Endothelial cell (in vitro differentiated cells): ENCODE measurements at places on chromosomes 4 and X.

DNA sequence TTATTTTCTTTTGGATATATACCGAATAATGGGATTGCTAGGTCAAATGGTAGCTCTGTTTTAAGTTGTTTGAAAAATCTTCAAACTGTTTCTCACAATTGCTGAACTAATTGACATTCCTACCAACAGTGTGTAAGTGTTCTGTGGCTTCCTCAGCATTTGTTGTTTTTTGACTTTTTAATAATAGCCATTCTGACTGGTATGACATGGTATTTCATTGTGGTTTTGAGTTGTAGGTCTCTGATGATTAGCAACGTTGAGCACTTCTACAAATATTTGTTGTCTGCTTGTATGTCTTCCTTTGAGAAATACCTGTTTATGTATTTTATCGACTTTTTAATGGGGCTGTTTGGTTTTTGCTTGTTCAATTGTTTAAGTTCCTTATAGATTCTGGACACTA lies 680.1 kb upstream of the GRIA3 start:
- no peak for DNase-seq

DNA sequence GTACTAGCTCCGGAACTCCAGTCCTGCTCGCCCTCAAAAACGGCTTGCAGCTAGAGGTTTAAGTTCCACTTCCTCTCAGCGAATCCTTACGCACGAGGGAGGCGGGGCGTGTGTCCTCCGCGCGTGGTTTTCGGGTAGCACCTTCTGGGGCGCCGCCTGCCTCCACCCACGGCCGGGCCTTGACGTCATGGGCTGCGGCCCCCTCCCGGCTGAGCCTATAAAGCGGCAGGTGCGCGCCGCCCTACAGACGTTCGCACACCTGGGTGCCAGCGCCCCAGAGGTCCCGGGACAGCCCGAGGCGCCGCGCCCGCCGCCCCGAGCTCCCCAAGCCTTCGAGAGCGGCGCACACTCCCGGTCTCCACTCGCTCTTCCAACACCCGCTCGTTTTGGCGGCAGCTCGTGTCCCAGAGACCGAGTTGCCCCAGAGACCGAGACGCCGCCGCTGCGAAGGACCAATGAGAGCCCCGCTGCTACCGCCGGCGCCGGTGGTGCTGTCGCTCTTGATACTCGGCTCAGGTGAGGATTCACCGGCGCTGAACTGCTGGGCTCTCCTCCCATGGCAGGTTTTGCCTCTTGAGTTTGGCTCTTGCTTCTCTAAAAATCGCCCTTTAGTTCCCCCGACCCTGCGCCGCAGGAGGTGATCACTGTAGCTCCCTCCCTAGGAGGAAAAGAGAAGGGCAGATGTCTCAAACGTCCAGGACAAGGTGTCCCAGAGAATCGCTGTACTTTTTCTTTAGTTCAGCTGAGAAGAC lies at the start of gene AREG:
Gene AREG (plus strand): TSS at position 246 of the 752 bp plus-strand sequence. CDS start 210 bp downstream, at position 456.
- peak; percentile 38 for DNase-seq

- peak; percentile 65 for DNase-seq
Measured at GRCh38 chrX:71128915-71129765, 10.7 kb downstream of the MED12 start.

DNA sequence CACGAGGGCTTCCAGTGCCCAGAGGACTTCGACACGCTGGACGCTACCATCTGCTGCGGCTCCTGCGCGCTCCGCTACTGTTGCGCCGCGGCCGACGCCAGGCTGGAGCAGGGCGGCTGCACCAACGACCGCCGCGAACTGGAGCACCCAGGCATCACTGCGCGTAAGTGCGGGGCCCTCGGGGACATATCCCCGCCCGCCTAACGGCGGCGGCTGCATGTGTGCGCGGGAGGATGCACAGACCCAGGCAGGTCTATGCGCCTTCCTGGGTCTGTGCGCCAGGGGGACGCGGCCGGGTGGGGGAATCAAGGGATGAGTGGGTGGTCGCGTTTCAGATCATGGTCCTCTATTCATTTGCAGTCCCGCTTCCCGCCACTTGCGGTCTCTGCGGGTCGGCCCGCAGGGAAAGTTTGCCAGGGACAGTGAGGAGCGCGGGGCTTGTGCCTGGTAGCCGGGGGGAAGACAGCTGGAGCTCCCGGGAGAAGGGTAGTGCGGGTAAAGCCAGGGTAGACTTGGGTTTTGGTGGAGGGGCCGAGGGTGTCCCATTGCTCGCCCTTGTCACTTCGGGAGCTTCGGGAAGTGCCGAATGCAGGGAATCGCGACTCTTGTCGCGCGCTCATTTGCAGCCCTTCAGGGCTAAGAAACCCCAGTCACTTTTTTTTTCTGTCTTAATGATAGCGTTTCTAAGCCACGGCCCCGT lies 1.0 kb downstream of the SHISA3 start:
- DNase-seq, result peak; percentile 36

DNA sequence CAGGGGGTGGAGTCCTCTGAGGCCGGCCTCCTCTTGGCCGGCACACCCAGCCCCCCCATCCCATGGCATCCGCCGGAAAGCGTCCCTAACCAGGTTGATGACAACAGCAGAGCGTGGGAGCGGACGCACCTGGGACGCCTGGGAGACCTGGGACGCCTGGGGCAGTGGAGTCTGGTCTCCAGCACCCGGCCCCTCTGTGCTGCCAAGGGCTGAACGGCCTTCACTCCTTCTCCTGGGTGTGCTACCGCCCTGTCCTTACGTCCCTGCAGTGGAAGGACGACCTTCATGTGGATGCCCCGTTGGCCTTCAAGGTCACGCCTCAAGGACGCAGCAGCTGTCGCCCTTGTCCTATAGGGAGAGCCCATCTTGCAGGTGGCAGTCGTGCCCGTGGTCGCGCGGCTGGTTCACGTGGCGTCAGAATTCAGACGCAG lies 26.9 kb downstream of the NKX1-1 start:
- DNase-seq, result no peak

- no peak for DNase-seq
Measured at GRCh38 chrX:150483356-150483985, 85.0 kb upstream of the MTM1 start.

DNA sequence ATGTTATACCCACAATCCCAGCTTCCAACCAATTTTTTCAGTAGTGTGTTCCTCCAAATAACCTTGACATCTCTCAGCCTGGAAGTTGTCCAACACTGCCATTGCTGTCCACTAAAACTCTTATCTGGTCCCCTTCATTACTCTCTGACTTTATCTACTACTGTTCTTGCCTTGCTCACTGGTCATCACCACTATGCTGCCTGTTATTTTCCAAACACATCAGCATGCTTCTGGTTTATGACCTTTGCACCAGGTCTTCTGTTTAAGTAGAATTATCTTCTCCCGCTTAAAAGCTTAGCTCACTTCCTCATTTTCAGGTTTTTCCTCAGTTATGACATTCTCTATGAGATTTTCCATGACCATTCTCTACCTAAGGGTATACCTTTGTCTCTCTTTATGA lies 5.5 kb downstream of the ELMOD2 start:
- no peak for DNase-seq

- no peak for DNase-seq
Measured at GRCh38 chr4:88497859-88498409, 25.6 kb downstream of the PYURF start.

DNA sequence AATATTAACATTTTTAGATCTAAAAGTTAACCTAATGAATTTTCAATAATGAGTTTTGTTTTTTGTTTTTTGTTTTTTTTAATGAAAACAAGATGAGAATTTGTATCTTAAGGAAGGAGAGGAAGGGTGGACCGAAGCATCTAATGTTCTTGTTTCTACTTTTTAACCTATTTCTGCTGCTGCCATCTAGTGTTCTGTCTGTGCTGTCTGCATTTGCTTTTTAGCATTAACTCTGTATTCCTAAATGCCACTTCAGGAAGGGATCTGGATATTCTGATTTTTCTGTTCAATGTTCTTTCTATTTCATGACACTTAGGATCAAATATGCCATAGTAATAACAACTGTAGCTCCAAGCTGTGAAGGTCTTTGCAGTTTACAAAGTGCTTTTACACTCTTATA lies 161.7 kb downstream of the BRWD3 start:
- DNase-seq, result no peak

- DNase-seq, result no peak
Measured at GRCh38 chrX:43510209-43510608, 145.9 kb upstream of the MAOA start.

- no peak for DNase-seq
Measured at GRCh38 chr4:146343199-146343598, 128.9 kb downstream of the REELD1 start.

- no peak for DNase-seq
Measured at GRCh38 chrX:64977830-64978229, 1.6 kb upstream of the ZC4H2 start.

DNA sequence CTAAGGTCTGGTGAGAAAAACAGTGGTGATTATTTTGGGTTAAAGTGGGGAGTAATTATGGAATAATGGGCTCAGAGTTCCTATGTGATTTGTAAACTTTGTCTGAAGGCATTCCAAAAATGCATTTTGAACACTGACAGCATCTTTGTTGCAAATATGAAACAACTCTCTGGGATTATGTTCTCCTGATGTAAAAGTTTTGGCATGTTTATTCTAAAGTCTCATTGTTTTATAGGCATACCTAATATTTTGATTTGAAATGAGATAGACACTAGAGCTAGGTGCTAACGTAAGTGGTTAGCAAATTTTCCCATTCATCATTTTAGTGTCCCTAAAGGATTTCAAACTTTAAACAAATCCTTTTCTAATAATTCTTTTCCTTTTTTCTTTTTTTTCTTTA lies 140.9 kb upstream of the ANXA3 start:
- DNase-seq, result no peak

- no peak for DNase-seq
Measured at GRCh38 chrX:112367065-112367464, 284.5 kb upstream of the TRPC5 start.

- DNase-seq, result peak; percentile 59
Measured at GRCh38 chrX:103175944-103176753, 38.8 kb upstream of the BEX4 start.

- no peak for DNase-seq
Measured at GRCh38 chr4:26028133-26028792, 114.2 kb downstream of the SMIM20 start.

DNA sequence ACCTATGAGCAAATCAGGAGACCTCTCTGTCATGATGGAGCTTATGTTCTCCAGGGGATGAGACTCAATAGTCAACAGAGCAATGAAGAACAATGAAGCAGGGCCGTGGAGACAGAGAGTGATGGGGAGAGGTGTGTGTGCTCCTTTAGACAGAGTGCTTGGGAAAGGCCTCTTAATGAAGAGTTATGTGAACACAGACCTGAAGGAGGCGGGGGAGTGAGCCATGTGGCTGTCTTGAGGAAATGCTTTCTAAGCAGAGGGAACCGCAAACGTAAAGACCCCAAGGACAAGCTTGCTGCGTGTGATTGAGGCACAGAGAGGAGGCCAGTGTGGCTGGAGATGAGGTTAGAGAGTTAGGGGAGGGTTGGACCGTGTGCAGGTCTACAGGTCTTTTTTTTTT lies 53.1 kb downstream of the CHRNA9 start:
- DNase-seq, result no peak

DNA sequence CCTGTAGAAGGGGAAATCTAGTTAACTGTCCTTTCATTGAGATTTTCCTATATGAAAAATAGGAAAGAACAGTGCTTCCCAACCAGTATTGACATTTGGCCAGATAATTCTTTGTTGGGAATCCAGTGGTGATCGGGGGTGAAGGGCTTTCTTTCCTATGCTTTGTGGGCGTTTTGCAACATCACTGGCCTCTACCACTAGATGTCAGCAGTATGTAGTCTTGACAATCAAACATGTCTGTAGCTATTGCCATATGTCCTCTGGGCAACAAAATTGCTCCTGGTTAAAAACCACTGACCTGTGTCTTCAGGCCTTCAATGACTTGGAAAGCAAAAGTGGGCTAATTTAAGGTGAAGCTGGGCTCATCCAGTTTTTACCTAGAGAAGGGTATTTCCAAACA lies 658.5 kb downstream of the DACH2 start:
- peak; percentile 4 for DNase-seq

DNA sequence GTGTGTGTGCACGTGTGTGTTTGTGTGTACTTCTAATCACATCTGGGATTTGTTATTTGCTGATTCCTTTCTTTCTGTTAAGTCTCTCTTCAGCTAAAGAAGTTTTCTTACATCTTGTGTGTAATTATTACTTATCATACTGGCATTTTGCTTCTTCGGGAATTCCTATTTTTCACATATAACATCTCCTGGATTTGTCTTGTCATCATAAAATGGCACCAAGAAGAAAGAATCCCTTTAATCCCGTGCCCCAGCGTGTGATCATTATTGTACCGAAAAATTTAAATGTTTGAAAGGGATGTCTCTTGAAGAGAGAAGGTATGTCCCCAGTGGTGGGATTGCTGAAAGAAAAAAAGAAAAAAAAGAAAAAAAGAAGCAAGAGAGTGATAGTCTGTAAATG lies 72.3 kb downstream of the ZFX start:
- DNase-seq, result no peak

GRCh38 chr4:55857586-55857985 lies 4.1 kb downstream of the EXOC1 start:
- no peak for DNase-seq

DNA sequence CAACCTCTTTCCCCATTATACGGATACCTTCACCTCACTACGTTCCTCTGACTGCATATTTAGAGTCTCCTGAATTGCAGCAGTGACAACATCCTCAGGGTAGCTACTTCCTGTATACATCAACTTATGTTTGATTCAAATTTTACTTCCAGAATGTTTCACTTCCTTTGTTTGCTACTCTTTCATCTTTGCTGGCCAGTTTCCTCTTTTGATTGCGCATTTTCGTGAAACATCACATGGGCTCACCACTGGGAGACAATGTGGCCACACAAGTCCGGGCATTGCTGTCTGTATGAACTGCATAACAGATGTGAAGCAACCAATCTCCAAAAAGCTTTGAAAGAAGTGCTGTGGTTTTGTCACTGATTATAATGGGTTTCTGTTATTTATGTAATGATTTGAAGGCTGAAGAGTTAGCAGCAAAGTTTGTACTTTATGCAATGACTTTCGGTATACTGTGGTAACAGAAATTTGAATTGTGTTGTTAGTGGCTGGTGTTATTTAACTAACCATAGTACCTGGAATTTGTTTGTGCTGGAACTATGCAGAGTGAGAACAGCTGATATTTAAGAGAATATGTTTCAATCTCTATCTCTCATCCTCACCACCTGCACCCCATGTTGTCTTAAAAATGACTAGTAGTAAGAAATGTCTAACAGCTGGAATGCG lies 7.4 kb downstream of the SNCA start:
- peak; percentile 9 for DNase-seq

DNA sequence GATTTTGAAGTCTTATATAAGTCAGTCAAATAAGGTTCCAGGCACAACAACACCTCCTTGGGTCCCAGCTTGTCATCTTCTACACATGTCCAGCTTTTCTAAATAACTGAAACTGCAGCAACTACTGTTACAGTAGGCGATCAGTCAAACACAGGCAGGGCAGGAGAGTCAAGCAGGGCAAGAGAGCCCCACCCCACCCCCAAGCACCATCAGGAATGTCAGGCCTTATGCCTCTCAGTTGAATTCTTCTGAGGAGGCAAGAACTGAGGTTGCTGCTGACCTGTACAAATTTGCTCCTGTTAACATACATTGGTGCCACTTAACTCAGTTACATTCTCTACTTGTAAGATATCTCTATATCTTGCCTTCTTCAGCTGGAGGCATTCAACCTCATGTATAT lies 608.8 kb upstream of the PCDH10 start:
- no peak for DNase-seq
